ENCODE measurements at places on chromosomes 3 and 15.

- no peak for DNase-seq
These were observed 144.9 kb downstream of the FBN1 start for GRCh38 chr15:48500595-48500994.

- no peak for DNase-seq
These were observed 506.0 kb downstream of the DIPK2A start for GRCh38 chr3:144477593-144477992.

DNA sequence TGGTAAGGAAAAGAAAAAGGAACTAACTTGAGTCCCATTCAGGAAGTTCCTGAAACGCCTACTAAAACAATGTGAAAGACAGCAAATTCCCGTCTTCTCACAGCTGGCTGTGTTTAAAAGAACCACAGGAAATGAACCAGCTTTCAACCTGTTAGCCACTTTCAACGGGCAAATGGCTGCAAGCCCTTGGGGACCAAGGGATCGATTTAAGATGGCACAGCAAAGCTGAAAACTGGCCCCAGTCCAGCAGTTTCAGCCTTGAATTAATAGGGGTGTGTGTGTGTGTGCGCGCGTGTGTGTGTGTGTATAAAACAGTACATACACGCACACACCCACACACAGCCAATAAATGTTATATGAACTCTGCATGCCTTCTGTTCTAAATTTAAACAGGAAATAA is 168.7 kb upstream of the TMCO5A start:
- DNase-seq: no peak

DNA sequence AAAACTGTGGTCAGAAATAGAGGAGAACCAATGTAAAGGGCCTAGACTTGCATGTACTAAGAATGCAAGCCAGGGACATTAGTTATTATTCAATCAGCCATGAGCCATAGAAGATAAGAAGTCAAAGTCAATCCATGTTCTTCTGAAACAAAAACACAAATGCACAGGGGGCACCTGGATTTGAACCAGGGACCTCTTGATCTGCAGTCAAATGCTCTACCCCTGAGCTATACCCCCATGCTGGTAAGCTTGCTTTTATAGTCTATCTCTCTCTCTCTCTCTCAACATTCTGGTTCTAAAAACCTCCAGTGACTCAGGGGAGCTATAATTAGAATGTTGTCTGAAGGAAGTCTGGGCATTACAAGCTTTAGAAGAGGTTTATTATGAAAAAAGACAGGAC is 85.6 kb upstream of the ACP3 start:
- DNase-seq: no peak

- DNase-seq: no peak
These were observed 5.5 kb downstream of the ITIH3 start for GRCh38 chr3:52800079-52800478.

- no peak for DNase-seq
These were observed 57.8 kb upstream of the BOC start for GRCh38 chr3:113153499-113154107.

DNA sequence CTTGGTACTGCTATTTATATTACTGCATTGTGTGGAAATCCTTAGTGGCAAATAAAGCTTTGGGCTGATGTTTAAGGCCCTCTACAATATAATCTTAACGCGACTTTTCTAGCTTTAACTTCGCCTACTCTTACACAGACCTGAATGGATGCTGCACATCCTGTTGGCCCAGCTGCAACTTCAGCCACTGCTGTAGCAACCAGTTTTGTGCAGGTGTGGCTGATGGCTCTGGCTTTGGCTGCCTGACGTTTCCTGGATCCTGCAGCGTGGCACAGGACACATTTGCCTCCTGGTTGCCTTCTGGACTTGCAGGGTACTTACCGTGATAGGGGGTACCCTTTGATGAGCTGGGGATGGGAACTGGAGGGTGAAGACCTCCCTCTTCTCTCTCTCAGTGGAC is 20.2 kb upstream of the ERICH6 start:
- no peak for DNase-seq

DNA sequence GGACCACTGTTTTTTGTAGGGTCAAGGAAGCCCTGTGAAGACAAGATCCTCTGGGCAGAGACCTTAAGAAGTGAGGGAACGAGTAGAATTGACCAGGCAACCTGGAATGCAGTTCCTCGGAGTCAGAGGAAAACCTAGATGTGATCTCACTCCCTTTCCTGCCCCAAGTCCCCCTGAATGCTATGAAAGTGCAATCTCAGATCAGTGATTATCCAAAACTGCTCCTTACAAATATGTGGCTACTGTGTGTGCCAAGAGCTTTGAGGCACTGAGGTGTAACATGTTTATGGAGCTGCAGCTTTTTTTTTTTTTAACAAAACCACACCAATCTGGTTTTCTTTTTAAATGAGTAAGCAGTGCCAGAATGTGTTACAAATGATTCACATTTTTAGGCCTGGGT is 35.8 kb downstream of the THSD4 start:
- DNase-seq: no peak

- DNase-seq: no peak
These were observed 3.3 kb upstream of the NDN start for GRCh38 chr15:23690450-23690852.

- DNase-seq: no peak
These were observed 2.7 kb downstream of the CHDH start for GRCh38 chr3:53843195-53844177.

- DNase-seq: no peak
These were observed 303.2 kb downstream of the CTNNB1 start for GRCh38 chr3:41502481-41502880.

DNA sequence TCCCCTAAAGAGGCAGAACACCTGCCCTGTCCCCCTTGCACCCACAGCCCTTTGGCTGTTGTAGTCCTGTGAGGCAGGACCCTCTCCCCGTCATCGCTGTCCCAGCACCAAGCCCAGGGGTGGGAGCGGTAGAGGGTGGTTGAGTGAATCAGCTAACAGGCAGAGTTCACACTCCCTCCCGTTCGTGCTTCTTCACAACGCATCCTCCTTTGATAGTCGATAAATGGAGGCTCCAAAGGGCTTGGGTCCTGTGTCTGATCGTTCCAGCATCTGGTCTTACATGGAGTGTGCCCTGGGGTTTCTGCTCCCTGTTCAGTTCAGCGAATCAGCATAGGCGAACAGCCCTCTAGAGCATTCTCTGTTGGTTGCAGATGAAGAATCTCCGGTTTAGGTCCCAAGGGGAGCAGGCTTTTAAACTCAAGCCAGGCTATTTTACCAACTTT is 820 bp upstream of the HMCES start:
- no peak for DNase-seq

DNA sequence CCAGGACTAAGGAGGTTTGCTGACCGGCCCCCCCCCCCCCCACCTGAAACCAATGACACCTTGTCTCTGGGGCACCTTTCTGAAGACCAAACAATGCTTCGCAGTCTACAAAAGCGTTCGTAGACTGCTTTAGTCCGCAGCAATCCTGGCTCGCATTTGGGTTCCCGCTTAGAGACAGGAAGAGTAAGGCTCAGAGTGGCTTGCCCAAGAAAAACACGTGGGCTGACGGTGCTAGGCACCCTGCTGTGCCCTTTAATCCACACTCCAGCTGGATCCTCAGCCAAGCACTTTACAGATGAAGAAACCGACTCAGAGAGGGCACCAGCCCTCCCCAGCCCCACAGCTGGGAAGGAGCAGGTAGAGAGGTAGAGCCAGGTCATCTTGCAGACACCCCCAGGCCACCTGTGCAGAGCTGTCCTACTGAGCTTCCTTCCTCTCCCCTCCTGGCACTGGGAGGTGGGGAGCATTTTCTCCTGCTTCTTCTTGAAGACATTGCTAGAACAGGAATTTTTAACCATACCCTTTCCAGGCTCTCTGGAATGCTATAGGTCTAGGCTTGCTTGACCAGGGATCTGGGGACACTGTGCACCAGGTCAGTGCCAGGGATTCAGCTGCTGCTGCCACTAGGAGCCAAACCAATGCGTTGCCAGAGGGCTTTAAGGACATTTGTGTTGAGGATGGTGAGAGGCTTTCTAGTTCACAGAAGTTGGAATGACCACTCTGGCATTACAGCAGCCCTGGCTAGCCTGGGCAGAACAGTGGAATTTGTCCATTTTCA is 1.0 kb upstream of the KLF15 start:
- DNase-seq: no peak

GRCh38 chr3:37872413-37873160 is 10.9 kb downstream of the CTDSPL start:
- no peak for DNase-seq

- no peak for DNase-seq
These were observed 161.0 kb upstream of the ADAMTS9 start for GRCh38 chr3:64848822-64849221.

DNA sequence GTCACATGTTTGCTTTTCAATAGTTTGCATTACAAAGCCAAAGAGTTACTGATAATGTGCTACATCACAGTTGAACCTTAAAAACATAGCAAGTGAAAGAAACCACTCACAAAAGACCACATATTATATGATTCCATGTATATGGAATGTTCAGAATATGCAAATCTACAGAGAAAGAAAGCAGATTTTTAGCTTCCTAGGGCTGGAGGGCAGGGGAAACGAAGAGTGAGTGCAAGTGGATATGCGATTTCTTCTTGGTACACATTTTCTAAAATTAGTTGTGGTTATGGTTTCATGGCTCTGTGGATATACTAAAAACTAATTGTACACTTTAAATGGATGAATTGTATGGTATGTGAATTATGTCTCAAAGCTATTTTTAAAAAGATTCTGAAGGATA is 4.0 kb upstream of the GBE1 start:
- no peak for DNase-seq

GRCh38 chr3:40731445-40731844 is 206.7 kb downstream of the ZNF621 start:
- DNase-seq: no peak

- no peak for DNase-seq
These were observed 140.2 kb downstream of the ITPR1 start for GRCh38 chr3:4633078-4634004.

DNA sequence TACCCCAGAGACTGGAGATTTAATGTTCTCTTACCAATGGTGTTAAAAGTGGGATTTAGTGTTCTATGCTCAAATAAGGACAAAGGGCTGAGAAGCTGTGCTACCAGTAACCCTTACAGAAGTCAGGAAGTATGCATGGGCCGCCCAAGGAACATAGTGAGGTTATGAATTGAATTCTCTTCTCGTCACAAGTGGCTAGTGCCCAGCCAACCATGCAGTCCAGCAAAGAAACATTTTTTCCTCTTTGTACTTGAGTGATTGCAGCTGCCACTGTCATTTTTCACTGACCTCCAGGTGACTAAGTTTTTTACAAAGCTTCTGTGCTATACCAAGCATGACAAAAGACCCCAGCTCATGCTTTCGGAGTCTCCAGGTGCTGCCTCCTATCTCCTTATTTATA is 110.6 kb upstream of the DCBLD2 start:
- no peak for DNase-seq

DNA sequence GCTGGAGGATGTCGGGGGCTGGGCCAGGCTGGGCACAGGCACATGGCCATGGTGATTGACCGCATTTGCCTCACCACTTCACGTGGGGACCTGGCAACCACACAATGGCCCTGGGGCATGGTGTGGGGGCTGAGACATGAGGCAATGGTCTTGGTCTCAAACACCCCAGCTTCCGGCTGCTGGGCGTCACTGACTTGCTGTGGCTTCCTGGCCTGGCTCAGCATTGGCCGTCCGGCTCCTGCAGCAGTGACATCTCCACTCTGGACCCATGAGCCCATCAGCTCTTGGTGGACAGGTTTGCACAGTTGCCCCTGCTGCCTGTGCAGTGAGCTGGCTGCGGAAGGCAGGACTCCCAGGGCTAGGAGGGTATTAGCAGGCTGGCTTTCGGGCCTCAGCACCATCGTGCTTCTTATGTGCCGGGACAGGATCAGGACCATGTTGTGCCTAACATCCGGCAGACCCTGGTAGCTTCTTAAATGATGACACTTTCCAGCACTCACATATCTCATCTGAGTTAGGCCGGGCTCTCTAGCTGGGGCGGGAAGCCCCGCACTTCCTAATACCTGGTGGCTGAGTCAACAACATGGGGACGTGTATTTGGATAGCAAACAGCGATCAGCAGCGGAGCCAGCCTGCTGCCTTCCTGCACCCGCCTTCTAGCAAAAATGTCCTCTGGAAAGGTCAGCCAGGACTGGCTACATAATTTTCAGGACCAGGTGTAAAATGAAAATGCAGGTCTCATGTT is 34.1 kb downstream of the ZNF710 start:
- no peak for DNase-seq

DNA sequence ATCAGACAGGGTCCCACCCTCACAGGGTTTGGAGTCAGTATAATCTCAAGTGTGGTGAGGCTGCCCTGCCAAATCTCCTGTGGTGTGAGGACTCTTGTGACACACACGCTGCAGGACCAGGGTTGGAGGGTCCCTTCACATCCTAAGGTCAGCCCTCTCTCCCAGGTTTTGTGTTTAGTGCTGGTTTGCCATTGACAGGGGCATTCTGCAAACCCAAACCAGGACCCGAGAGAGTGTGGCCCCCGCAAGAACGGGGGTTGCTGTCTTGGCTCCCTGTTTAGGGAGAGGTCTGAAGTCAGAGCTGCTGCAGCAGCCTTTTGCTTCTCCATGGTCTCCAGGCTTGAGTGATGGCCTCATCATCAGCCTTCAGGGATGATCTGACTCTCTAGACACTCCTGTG is 14.7 kb downstream of the FAM107A start:
- DNase-seq: no peak

GRCh38 chr3:56855856-56856512 is 54.2 kb upstream of the ARHGEF3 start:
- no peak for DNase-seq

DNA sequence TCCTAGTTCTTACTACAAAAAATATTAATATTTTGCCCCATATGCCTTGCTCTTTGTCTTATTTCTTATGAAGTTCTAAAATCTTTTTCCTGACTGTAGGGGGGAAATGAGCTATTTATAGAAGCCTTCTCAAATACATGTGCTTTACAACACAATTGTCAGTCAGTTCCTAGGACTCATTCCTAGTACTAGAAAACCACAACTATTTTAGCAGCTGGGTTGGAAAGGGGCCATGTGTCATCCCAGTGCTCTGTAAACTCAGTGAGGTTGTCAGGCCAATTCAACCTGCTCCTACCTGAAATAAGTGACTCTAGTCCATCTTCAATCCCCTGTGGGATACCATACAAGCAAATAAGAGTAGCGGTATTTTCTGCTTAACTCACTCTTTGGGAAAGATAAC is 153.8 kb downstream of the ULK4 start:
- no peak for DNase-seq

- no peak for DNase-seq
These were observed 50.4 kb upstream of the CASR start for GRCh38 chr3:122132949-122133540.

DNA sequence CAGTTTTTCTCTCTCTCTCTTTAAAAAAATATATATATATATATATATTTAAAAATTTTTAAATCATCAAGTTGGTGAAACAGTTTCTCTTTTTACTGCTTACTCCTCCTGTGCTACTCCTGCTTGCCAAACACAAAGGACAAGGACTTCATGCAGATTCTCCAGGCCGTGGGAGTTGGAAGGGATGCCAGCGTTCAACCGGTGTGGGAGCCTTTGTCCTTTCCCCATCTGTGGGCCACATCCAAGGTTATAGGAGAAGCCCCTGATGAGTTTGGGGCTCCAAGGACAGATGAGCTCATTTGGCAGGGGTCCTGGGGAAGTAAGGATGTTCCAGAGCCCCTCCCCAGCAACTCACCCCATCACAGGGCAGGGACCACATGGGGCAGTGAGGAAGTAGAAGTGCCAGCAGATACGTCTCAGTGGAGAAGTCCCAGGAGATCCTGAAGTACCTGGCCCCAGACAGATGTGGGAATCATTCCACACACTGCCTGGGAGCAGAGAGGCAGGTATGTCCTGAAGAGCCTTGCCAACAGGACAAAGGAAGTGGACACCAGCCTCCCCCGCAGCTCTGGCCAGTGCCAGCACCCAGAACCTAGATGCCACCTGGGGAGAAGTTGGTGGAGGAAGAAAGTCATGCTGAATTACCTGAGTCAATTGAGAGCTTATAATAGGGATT is 36.6 kb downstream of the CCK start:
- DNase-seq: no peak
